ENCODE measurements at places on chromosomes 13 and 19.
A peak's percentile ranks its signal among the peaks of the same experiment; 100 is the strongest.

DNA sequence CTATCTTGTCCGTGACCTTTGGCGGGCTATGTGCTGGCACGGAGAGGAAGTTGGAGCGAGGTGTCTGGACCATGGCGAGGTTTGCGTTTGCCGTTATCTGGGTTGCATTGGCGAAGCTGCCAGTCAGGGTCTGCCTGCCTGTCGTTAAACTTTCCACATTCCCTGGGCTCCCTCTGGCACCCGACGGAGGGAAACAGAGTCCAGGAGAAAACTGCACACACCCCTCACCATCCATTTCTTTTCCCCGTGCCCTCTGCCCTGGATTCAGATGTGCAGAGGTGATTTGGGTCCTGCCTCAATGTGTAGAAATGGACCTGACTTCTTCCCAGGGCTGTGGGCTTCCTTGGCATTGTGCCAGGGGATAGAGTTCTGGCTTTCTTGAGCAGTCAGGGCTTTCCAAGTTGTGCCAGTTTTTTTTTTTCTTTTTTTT lies 142.4 kb downstream of the URI1 start:
- no peak for ATAC-seq

DNA sequence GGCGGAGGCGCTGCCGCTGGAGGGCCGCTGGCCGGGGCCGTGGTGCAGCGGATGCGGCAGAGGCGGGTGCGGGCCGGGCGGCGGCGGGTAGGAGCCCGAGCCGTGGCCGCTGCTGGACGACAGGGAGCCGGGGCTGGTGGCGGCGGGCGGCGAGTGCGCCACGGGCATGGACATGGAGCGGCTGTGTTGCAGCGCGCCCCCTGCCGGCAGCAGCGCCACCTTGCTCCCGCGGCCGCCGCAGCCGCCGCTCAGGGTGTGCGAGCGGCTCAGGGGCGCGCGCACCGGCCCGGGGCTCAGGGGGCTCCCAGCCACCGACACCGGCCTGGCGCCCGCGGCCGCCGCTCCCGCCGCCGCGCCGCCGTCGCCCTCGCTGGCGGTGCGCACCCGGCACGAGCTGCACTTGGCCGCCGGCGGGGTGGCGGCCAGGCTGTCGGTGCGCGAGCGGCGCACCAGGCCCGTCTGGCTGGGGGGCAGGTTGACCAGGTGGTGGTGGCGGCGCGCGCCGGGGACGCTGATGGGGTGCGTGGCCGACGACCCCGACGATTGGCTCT lies 1.7 kb downstream of the IRS2 start:
- peak; percentile 37 for ATAC-seq

- ATAC-seq, result no peak
These were observed 298.3 kb downstream of the DIAPH3 start for GRCh38 chr13:59865398-59865797.

- ATAC-seq, result no peak
These were observed 335.8 kb downstream of the SLITRK1 start for GRCh38 chr13:83546476-83546875.

- ATAC-seq, result no peak
These were observed 13.6 kb upstream of the ZNF611 start for GRCh38 chr19:52748336-52748950.

DNA sequence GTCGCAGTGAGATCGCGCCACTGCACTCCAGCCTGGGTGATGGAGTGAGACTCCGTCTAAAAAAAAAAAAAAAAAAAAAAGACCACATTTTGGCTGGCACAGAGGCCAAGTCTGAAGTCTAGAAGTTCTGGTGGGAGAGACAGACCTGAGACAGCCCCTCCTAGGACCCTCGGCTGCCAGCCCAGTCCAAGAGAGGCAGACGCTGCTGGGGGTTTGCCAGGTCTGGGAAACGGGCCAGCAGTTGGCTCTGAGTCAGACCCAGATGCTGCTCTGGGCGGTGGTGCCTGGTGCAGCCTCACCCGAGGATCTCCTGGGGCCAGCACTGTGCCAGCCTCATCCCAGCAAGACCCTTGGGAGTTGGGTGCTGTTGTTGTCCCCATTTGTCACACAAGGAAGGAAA lies 5.8 kb downstream of the FCHO1 start:
- no peak for ATAC-seq

- ATAC-seq, result no peak
These were observed 404.7 kb downstream of the IRS2 start for GRCh38 chr13:109381546-109382180.

DNA sequence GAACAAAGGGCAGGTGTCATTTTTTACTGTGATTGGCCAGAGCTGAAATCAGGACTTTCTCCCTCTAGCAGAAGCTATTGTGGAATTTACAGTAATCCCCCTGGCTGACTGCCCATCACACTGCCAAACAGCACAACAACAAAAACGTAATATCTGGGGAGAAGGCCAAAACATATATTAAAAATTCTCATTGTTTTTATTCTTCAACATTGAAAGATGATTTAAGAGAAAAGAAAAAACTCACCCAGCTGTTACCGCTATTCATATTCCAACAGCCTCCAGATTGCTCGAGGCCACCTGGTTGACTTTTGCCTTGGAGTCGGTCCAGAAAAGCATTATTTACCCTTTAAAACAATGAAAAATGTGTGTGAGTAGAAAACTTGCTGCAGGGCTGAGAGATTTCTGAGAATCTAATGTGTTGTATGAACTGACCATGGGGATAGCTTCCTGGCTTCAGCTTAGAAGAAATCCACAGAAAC lies 97.2 kb downstream of the EPSTI1 start:
- no peak for ATAC-seq

DNA sequence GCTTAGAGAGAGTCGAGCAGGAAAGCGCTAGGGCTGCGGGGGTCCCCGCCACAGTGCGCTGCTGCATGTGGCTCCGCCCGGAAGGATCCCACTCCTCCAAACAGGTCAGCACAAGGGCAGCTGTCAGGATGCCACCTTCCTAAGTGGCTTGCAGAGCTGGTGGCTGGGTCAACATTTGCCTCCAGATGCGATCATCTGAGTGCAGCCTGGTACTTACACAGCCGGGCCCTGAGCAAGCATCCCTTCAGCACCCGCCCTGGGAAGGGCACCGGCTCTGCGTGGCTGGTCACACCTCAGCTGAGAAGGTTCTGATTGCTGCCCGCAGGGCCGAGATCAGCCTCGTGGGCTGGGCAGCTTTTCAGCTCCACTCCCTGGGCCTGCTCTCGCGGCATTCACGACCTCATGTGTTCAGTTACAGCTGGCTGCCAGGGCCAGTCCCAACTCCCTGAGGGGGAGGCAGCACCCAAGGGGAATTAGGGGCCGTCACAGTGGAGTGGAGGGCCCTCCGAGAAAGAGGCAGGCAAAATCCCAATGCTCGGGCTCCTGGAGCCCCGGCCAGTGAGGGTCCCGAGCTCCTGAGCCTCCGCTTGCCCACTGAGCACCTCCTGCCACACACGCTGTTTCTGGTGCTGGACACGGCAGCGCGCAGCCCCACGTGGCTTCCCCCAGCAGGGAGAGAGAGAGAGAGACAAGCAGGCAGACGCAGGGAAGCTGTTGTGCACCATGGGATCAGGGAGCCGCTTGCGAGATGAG lies 26.8 kb downstream of the AP1M1 start:
- ATAC-seq, result no peak

DNA sequence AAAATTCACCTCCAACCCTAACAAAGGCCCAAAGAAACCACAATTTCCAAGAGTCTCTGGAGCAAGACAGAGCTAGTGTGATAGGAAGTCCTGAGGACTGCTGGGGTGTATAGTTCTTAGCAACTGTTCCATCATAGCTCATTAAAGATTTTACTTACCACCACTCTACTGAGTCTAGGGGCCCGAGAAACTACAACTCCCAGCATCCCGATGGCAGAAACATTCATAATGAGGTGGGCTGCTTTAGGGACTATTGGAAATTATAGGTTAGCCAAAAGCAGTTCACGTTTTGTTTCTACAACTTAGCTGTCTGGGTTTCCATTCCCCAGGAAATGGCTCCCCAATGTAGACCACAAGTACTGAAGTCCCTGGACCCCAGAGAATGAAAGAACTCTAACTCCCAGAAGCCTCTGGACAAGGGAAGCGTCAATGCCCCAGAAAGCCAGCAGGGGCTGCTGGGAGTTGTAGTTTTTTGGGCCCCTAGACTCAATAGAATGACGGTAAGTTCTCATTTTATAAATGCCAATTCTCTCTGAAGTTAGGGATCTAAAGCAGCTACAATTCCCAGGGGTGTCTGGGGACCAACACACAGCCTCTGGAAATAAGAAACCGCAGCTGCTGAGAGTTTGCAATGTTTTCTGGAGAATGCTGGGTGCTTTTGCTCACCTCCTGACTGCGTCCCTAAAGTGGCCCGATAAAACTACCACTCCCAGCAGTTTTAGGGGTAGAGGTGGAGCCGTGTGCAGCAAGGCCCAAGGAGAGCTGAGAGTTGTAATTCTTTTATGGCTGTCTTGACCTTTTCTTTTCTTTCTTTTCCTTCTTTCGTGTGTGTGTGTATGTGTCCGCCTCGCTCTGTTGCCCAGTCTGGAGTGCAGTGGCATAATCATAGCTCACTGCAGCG lies 11.1 kb downstream of the FTL start:
- ATAC-seq, result no peak

DNA sequence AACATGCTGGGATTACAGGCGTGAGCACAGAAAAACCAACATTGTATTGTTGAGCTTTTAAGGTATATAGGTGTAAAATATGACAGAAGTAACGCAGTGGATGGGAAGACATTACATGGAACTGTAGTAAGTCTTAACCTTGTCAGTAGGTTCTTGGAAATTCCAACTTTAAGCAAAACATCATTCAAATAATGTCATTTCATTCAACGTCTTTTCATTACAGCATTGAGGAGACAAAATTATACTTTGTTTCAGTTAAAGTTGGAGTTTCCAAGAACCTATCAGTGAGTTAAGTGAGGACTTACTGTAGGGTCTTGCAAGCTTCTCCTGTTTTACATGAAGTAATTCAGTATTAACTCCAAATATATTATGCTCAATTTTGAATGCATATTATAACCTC lies 27.0 kb upstream of the GPR183 start:
- ATAC-seq, result no peak

DNA sequence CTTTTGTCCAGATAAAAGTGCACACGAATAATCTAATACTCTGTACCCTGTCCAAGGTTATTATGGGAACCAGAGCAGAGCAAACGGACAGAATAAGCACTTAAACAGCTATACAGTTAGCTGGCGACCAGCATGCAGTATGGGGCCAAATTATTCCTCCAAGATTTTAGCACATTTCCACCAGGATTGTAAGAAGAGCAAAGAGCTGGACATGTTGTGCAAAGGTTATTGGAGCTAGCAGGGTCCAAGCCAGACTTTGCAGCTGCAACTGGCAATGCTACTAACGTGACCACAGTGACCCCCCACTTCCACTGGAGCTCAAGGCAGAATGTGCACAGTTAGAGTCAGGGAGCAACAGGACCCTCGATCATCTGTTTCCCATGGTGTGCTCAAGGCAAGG lies 89.9 kb downstream of the COL4A1 start:
- no peak for ATAC-seq

- ATAC-seq, result no peak
These were observed at the start of gene FAM83E for GRCh38 chr19:48614436-48615230. Gene FAM83E (minus strand): TSS chr19:48615076. CDS start chr19:48613372, 1,704 bp downstream.

DNA sequence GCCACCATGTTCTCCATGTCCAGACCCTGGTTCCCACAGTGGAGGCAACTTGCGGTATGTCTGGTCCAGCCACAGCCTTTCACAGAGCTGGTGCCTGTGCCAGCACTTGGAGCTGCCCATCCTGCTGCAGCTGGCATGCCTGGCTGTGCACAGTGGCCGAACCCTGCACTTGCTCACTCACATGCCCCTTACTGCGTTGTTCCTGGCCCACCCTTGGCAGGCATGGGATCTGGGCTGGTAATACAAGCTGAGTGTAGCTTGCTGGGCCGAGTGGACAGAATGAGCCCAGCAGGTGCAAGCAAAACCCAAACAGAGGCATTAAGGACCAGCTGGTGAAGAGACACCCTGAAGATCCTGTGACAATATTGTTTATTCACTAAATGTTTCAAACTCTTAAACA lies 583.9 kb upstream of the SLITRK6 start:
- no peak for ATAC-seq

DNA sequence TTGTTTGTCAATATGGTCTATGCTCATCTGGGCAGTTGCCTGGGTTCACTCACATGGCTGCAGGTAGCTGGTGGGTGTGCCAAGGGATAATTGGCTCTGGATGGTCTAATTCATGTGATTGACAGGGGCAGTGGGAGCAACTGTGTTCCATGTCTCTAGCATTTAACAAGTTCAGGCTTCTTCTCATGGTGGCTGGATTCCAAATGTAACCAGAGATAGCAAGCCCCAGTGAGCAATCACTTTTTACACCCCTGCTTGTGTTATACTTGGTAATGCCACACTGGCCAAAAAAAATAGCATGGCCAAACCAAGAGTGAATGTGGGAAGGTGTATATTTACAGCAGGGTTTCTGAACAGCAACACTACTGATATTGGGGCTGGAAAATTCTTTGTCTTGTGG lies 89.6 kb upstream of the TNFSF11 start:
- no peak for ATAC-seq

DNA sequence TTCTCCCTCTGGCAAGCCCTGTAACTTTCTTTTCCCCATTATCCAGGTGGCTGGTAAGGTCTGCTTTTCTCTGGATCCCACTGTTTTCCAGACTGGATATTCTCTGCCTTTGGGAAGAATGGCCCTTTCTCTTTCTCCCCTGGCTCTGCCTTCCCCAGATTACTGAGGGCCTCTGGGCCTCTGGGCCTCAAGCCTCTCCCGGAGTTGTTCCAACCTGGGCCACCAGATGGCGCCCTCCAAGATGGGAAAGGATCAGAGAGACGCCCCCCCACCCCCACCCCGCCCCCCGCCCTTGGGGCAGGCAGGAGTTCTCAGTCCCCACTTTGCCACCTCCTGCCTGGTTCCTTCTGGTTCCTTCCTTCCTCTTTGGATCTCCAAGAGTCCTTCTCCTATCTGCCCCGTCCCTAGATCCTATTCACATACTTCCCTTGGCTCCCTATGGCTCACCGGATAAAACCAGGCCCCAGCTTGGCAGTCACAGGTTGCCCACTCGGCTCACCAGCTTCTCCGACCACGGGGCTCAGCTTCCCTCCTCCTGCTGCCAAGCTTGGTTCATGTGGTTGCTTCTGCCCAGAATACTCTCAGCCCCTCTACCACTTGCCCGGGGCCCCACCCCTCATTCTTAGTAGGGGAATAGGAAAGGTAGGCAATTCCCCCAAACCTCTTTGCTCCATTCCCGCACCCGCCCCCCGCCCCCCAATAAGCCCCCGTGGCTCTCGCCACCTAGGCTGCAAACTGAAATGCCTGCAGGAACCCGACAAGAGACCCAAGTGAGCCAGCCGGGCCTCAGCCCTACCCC lies 13.1 kb downstream of the EPS8L1 start:
- ATAC-seq, result peak; percentile 45

GRCh38 chr19:30077851-30078355 lies 135.9 kb downstream of the URI1 start:
- ATAC-seq, result no peak

- no peak for ATAC-seq
These were observed 2.5 kb upstream of the LRRC8E start for GRCh38 chr19:7885818-7886217.

DNA sequence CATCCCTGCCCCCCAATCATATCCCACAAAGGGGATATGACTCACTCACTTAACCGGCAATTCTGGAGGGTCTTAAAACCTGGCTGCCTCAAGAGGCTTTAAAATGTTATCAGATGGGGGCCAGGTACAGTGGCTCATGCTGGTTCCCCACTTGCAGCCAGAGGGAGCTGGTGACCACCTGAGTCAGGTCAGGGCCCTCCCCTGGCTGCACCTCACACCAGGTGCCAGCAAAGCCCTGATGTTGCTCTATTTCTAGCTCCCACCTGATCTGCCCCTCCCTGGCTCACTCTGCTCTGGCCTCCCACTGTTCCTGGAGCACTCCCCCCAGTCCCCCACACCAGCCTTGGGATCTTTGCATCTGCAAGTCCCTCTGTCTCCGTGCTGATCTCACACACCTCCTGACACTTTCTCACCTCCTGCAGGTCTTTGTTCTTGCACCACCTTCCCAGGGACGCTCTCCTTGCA lies 14.2 kb downstream of the HPN start:
- ATAC-seq, result no peak
